CD4-positive, alpha-beta T cell (primary cell): ENCODE measurements at places on chromosomes 7 and 10.

- no peak for DNase-seq
Observed at GRCh38 chr7:156510966-156511365, 129.6 kb upstream of the RNF32 start.

DNA sequence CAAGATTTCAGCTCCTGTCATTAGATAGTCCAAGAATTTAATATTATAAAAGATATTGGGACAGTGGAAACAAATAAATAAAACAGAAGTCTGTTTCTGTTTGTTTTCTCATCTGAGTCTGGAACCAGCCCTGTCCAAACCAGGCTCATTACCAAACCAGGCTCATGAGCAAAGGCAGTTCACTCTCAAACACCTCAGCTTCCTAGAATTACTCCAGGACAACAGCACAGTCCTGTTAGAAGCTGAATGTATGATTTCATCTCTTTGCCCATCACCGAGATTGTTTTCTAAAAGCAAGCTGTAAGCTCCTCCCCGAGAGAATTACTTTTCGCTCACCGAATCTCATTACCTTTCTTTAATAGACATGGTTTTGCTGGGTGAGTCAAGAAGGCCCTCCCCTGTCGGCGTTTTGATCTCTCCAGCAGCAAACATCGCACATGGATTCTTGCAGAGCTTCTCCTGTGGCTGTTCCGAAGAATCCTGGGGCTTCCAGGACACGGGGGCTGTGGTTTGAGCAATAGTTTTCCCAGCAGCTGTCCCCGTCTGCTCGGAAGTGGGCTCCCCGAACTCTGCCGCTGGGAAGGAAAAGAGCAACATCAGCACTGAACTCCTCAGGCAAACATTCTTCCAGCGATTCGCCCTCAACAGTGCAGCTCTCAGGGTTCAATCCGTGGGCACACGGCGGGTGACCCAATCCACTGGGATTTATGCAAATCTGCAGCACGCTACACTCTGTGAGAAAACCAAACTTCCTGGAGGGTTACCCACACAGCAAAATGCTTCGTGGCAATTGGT, 112.5 kb downstream of the SVIL start:
- no peak for DNase-seq

DNA sequence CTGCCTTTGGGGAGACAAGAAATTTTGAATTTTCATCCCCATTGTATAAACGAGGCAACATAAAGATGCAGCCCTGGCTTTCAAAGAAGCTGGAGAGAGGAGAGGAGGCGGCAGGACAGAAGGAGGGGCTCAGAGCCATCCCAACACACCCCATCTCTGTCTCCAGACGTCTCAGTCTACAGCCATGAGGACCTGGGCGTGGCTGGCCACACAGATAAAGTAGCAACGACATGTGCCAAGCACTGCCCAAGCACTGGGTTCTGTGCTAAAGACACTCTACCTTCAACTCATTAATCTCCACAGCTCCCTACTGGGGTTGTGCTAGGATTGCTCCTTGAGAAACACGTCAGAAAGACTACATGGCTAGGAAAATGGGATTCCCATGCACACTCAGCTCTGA, 65.2 kb downstream of the DLG5 start:
- DNase-seq = no peak

- DNase-seq = no peak
Observed at GRCh38 chr7:96484845-96485244, 162.9 kb upstream of the SLC25A13 start.

DNA sequence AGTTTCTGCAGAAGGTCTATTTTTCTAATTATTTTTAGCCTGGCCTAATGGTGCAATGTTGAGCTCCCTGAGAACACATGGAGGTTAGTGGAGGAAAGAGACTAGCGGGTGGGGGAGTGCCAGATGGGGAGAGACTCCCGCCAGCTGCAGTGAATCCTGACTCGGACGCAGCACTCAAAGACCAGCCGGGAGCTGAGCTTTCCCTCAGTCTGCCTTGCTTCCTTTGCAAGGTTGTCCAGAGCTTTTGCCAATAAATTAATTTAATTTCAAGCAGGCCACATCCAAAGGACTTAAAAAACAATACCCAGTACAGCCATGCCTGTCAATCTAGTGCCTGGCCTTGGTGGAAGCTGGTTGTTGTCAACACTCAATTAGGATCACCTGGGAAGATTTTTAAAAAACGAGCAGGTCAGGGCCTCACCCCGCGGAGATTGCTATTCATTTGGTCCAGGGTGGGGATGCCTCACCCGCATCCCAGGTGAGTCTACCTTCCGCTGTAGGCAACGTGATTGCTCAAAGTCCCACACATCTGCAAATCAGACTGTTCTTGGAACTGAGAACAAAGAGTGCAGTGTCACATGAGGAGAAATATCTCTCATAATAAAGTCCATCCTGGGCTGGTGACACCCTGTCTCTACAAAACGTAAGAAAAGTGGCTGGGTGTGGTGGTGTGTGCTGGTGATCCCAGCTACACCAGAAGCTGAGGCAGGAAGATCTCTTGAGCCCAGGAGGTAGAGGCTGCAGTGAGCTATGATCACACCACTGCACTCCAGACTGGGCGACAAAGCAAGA, 4.0 kb downstream of the CLRN3 start:
- DNase-seq = no peak

DNA sequence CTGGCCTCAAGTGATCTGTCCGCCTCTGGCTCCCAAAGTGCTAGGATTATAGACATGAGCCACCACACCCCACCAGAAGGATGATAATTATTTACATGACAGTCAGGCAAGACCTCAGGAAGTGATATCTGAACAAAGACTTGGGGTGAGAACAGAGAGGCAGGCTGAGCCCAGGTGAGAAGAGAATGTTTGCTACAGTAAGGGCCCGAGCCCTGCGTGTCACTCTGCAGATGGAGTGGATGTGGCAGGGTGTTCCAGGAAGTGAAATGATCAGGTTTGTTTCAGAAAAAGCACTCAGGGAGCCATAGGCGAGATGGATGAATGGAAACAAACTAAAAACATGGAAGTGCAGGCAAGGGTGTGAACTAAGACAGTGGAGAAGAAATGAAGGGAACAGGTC, 22.2 kb downstream of the SFMBT2 start:
- peak; percentile 18 for DNase-seq

GRCh38 chr7:22669692-22670421, 57.1 kb upstream of the IL6 start:
- DNase-seq = no peak

GRCh38 chr10:114077347-114077746, 33.7 kb downstream of the ADRB1 start:
- DNase-seq = no peak

GRCh38 chr7:69598487-69599285, 411 bp downstream of the AUTS2 start:
- DNase-seq = peak; percentile 15

- no peak for DNase-seq
Observed at GRCh38 chr7:139976838-139977656, 85.7 kb downstream of the PARP12 start.

- DNase-seq = no peak
Observed at GRCh38 chr10:95097805-95098204, 28.5 kb upstream of the CYP2C8 start.

DNA sequence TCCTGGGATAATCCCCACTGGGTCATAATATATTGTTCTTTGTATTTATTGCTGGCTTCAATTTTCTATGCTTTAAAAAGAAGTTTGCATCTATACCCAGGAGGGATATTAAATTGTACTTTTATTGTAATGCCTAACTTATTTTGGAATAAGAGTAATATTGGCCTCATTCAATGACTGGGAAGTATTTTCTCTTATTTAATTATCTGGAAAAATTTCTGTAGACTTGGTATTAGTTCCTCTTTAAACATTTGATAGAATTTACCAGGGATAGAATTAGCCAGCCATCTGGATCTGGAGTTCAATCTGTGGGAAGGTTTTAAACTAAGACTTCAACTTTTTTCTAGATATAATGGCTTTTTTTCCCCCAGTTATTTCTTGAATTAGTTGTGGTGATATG, 115.2 kb upstream of the ZNF32 start:
- no peak for DNase-seq

DNA sequence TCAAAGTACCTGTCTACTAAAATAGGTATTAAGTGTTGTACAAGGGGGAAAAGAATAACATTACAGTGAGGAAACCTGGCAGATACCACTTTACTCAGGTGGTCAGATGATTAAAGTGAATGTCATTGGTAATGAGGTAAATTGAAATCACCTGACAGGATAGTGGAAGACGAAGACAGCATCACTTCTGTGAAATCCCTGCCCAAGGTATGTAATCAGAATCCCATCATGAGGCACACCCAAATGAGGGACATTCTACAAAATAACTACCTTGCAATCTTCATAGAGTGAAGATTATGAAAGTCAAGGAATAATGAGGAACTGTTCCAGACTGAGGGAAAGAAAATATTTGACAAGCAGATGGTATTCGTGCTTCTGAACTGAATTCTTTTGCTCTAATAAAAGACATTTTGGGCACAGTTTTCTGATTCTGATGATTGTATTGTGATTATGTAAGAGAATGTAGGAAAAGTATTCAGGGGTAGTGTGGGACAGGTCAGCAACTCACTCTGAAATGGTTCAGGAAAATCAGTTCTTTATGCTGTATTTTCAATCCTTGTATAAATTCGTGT, 33.3 kb upstream of the ARMS2 start:
- DNase-seq = peak; percentile 27

GRCh38 chr10:125514206-125515162, 168.5 kb downstream of the TEX36 start:
- DNase-seq = peak; percentile 12

GRCh38 chr7:146117576-146117975, 975 bp downstream of the CNTNAP2 start:
- DNase-seq = no peak

GRCh38 chr10:106714734-106715555, 449.6 kb downstream of the SORCS1 start:
- no peak for DNase-seq

GRCh38 chr10:89479771-89480446, 55.5 kb downstream of the SLC16A12 start:
- DNase-seq = no peak

DNA sequence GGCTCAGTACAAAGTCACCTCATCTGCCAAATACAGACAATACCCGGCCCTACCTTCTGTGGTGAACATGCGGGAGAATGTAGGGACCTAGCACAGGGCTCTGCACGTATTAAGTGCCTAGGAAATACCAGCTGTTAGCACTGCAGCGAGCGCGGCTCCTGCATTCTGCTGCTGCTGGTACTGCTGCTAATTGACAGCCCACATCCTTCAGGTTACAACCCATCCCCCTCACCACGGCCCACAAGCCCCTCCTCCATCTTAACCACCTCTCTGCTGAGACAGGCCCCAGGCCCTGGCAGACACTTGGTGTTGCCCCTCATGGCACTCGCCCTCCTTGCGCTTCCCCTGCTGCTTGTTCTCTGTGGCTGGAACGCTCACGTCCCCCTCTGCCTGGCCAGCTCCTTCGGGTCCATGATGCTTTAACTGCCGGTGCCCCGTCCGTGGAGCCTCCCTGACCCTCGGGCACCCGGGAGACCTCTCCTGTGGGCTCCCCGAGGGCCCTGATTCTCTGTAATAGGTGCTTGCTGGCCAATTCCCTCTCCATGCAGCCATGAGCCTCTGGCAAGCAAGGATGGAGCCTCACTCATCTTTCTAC, 53.3 kb upstream of the LOXL4 start:
- no peak for DNase-seq

DNA sequence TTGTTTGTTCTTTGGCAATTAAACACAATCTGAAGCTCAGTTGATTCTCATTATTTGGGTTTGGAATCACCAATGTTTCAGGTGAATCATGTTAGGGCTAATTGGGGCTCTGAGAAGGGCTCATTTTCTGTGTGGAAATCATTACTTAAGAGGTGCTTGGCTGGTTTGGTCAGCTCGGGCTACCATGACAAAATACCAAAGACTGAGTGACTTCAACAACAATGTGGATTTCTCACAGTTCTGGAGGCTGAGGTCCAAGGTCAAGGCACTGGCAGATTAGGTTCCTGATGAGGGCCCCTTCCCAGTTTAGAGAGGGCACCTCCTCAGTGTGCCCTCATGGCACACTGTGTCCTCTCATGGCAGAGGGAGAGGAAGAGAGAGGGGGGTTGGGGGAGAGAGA, 121.3 kb downstream of the ZNF248 start:
- DNase-seq = no peak
